CD4-positive, alpha-beta T cell treated with Interleukin-4 for 4 hours (primary cell): ENCODE measurements at places on chromosomes 5 and 9.
A peak's percentile ranks its signal among the peaks of the same experiment; 100 is the strongest.

GRCh38 chr5:87413343-87413645, 564 bp upstream of the CCNH start:
- DNase-seq = no peak

DNA sequence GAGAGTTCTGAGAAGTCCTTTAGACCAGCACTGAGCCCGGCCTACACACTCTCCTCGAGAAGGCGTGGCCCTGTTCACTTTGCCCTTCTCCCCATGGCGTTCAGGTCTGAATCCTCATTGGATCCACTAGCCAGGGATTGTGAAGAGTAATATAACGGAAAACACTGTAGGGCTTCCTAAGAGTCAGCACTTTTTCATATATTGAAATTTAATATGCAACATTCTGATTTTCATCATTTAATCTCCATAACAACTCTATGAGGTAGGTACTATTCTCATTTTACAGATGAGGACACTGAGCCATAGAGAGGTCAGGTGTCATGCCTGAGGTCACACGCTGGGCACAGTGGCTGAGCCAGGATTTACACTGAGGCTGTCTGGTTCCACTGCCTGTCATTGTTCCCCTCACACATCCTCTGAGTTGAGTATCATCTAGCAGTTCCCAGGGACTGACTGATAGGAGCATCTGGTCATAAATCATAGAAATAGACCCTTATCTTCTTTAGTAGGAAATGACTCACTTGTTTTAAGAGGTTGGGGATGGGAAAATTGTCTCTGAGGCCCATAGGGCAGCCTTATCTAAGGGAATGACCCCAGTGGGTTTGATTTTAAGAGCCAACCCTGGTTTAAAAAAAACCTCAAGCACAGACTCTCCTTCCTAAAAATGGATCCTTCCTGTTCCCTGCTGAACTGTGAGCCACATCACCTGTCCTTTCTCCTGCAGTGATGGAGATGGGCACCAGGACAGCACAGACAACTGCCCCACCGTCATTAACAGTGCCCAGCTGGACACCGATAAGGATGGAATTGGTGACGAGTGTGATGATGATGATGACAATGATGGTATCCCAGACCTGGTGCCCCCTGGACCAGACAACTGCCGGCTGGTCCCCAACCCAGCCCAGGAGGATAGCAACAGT, 41.2 kb downstream of the THBS4 start:
- DNase-seq = no peak

DNA sequence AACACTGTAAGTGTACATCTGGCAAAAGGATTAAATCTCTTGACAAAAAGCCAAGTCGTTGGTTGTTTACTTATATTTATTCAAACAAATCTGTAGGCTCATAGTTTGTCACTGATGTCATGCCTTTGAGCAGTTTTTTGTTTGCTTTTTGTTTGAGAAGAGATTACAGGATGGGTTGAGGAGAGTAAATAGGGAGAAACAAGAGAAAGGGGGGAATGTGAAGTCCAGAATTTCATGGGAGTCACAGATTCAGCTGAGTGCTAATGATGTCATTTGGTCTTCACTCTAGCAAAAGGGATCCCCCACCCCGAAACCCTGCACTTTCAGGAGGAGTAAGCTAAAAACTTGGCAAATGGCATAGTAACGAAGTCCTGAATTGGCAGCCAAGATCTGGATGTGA, 337.4 kb downstream of the GLIS3 start:
- no peak for DNase-seq

DNA sequence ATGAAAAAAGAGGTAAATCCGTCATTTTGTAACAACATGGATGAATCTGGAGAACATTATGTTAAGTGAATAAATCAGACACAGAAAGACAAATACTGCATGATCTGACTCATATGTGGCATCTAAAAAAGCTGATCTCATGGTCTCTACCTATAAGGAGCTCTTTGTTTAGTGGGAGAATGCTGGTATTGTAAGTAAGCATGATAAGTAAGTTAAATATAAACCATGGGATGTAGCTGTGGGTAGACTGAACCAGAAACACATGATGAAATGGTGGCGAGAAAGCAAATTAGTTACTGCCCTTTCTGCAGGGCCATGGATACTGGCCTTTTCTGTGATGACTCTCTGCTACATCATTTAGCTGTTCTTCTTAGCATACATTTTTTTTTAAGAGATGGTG, 66.4 kb upstream of the RUSC2 start:
- DNase-seq = no peak

DNA sequence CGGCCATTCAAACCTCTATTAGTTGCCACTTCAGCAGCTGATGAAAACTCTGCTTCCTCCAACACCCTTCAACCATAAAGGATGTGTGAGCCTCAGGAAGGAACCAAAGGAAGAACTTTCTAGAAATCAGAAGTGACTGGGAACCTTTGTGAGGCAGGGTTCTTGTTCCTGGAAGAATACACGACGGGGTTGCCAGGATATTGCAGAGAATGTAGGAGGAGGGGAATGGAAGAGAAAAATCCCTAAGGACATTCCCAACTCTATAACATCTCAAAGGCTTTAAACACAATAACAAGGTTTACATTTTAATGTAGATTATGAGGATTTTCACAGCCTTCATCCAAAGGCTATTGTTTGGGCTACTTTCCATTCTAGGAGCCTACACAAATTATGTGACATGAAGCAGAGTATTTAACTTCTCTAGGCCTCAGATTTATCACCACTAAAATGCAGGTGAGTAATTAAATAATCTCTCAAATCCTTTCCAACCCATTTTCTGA, 147.7 kb downstream of the GLIS3 start:
- DNase-seq = no peak

- DNase-seq = no peak
These were observed 134.5 kb downstream of the SEC61B start for GRCh38 chr9:99356512-99356971.

GRCh38 chr5:27010646-27011045, 27.7 kb downstream of the CDH9 start:
- DNase-seq = no peak

DNA sequence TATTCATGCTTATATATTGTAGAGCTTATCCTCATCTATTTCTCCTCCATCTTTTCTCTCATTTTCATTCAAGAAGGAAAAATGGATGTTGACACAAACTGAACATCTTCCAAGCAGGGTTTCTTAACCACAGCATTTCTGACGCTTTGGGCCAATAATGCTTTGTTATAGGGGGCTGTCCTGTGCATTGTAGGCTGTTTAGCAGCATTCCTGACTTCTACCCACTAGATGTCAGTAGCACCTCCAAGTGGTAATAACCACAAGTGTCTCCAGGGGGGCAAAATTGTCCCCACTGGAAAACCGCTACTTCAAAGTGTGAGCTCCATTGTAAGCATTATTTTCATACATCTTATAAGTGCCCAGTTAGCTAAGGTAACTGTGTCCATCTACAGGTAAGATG, 2.6 kb upstream of the TXNDC8 start:
- DNase-seq = no peak

GRCh38 chr5:149280124-149280523, 8.5 kb downstream of the AFAP1L1 start:
- no peak for DNase-seq

DNA sequence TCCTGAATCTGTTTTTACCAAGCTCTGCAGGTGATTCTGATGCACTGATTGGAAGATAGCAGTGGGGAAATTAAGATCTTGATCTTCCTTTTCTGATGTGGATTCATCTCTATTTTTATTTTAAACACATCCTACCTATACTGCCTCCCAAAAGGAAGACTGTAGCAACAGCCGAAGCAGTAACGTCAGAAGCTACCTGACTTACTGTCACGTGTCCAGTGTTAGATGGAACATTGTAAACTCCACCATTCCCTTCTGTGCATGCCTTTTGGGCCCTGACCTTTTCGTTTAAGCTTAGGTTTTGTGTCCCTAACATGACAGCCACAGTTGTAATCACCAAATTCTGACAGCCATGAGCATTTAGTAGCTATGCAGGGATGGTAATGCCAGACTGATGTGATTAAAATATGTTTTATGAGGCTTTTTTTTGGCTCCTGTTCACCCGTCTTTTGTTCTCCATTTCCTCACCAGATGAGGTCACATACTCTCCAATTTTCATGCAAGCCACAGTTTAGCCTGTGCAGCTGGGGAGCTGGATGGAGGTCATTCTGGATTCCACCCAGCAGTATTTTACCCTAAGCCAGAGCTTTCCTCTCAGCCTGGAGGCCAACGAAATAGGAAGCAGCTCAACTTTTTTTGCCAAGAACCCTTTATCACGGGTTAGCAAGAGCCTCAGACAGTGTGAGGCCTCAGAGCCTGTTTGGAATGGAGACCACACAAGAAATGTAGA, 15.6 kb upstream of the FOXD1 start:
- no peak for DNase-seq

- no peak for DNase-seq
These were observed 21.4 kb upstream of the PITX1 start for GRCh38 chr5:135055396-135055795.

DNA sequence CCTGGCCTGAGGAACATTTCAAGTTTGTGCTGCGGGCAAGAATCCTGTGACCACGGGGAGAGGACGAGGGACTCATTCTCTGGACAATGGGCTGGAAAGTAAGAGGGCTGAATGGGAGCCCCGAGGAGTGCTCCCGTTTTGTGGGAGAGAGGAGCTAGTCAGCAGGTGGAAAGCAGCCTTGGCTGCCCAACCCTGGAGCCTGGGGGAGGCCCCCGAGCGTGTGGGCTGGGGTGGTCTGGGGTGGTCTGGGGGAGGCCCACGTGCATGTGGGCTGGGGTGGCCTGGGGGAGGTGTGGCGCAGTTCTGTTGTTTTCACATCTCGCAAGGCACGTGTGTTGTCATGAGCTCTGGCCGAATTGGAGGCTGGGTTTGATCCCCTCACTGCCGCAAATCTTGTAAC, 27.5 kb downstream of the EHMT1 start:
- no peak for DNase-seq

GRCh38 chr9:131976157-131977108, 103.2 kb downstream of the MED27 start:
- DNase-seq = no peak

GRCh38 chr9:121373011-121373729, 3.1 kb upstream of the STOM start:
- DNase-seq = no peak

DNA sequence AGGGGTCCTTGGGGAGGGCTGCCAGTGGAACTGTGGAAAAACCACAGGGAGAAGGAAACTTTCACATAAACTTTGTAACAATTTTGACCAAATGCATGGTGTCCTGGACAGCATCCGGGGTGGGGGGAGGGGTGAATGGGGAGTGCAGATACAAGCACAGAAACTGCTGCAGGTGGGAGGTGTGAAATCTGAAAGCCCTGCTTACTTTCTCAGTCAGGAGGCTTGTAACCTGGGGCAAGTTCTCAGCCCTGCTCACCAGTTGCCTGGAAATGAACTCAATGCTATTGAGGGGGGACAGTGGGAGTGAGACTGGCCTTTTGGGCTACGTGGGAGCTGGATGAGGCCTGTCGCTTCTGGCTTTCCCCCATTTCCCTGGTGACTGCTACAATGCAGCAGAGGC, 694.5 kb upstream of the ZNF608 start:
- DNase-seq = no peak

DNA sequence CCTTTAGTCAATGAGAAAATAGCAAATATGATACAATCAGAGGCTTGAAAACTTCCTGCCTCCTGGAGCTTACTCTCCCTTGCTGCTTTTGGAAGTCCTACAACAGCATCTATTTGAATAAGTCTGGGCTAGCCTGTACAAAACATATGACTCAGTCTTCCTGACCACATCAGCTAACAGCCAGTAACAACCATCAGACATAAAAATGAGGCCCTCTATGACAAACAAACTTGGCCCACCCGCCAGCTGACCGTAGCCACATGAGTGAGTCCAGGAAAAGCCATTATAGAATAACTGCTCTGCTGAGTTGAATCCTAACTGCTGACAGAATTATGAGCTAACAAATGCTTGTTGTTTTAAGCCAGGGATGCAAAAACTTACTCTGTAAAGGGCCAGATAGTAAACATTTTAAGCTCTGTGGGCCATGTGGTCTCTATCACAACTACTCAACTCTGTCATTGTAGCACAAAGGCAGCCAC, 347.6 kb downstream of the PTPRD start:
- DNase-seq = no peak

DNA sequence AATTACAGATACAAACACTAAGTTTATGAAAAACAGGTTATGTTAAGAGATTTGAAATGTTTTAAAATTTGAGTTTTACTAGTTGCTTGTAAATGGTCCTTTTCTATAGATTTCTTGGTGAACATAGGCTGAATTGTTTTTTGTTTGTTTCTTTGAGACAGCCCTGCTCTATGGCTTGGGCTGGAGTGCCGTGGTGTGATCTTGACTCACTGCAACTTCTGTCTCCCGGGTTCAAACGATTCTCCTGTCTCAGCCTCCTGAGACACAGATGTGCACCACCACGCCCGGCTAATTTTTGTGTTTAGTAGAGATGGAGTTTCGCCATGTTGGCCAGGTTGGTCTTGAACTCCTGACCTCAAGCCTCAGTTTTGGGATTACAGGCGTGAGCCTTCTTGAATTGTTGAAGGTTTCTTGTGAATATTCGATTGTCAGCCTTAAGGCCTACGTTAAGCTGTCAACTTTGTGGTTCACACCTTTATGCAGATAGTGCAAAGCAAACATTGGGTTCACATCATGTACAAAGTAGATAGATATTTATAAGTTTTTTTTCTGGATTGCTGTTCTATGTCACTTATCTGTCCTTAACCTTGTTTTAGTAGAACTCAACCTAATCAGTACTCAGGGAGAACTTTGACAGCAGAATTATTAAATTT, 26.2 kb downstream of the UHRF2 start:
- peak; percentile 24 for DNase-seq

DNA sequence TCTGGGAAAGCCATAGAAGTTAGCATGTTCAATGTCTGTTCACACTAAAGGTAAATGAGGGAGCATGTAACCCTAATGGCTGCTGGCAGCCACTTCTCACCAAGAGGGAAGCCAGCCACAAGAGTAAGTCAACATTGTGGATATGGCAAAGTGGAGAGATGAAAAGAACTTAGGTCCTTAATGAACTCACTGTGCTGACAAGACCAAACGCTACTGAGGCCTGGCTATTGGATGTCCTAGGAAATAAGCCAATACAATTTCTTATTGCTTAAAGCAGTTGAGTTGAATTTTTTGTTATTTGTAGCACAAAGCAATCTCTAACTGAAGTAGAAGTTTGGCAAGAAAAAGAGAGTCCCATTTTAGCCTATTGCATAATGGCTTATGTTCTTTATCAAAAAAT, 6.8 kb downstream of the GPR150 start:
- no peak for DNase-seq

- DNase-seq = no peak
These were observed 182.0 kb upstream of the PPP1R26 start for GRCh38 chr9:135297456-135298075.

GRCh38 chr9:113650207-113651131, 186.9 kb downstream of the RGS3 start:
- no peak for DNase-seq

- DNase-seq = no peak
These were observed 21.9 kb upstream of the NOTCH1 start for GRCh38 chr9:136567651-136568287.

GRCh38 chr5:153953411-153953810, 85.3 kb downstream of the FAM114A2 start:
- DNase-seq = no peak

DNA sequence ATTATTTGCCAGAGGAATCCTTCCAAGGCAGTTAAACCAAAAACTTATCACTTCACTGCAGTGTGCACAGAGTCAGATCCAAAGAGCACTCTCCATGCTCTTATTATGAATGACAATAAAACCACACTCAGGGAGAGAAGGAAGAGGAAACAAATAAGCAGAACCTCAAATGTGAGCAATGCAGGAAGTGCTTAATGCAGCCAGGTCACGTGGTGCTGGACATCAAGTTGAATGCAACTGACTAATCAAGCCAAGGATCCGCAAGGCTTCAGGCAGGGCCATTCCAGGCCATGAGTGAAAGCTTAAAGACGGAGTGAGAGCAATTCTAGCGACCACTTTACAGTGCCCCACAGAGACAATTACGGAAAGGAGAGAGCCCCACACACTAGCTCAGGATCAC, 230.4 kb upstream of the PUM3 start:
- DNase-seq = no peak
